ENCODE measurements at places on chromosomes 13 and 19.

DNA sequence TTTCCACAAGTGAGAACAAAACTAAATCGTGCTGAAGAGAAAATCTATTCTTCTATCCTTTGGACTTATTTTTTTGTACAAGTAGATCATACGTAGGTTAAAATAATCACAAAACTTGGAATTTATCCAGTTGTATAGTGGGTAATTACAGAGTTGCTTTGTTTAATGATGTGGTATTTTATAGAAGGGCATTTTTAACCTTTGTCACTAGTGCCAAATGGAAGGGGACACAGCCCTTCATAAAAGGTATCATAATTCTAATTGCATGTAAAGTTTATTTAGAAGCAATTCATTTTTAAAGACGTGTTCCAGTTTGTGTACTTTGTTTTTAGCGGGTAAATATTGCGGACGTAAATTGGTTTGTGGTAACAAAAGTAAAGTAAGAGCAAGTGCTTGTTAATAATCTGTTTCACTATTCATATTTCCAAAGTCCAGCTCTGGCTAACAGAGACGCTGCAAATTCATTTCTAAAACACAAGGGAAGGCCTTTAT, 99.5 kb downstream of the ERCC5 start:
- no peak for DNase-seq

DNA sequence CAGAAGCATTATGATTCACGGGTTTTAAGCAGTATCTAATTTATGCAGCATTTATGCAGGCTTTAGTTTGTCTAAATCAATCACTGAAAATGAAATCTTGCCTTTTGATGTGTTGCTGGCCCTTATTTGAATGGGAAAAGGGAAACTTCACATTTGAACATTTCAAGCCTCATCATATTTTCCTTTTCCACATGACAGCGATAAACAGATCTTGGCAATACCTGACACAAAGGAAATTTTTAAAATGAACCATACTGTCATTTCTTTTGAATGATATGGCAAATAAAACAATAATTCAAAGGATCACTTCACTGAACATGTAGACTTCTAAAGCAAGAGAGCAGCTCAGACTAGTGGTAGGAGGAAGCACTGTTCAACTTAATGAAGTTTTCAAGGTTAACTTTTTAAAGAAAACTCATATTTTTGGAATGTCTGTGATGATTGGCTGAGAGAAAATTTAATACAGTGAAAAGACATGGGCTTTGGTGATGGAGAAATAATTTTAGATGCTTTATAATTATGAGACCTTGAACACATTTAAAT, 198.1 kb downstream of the OXGR1 start:
- DNase-seq: no peak

- peak; percentile 61 for DNase-seq
Observed at GRCh38 chr19:18000915-18001776, 6.8 kb upstream of the ARRDC2 start.

GRCh38 chr13:107407074-107407473, 808.3 kb downstream of the LIG4 start:
- no peak for DNase-seq

- no peak for DNase-seq
Observed at GRCh38 chr19:58001895-58002369, 688 bp downstream of the ZNF606 start.

GRCh38 chr13:91331047-91331915, 16.2 kb upstream of the MIR17HG start:
- DNase-seq: no peak

- DNase-seq: no peak
Observed at GRCh38 chr13:40613192-40613818, 53.1 kb downstream of the FOXO1 start.

DNA sequence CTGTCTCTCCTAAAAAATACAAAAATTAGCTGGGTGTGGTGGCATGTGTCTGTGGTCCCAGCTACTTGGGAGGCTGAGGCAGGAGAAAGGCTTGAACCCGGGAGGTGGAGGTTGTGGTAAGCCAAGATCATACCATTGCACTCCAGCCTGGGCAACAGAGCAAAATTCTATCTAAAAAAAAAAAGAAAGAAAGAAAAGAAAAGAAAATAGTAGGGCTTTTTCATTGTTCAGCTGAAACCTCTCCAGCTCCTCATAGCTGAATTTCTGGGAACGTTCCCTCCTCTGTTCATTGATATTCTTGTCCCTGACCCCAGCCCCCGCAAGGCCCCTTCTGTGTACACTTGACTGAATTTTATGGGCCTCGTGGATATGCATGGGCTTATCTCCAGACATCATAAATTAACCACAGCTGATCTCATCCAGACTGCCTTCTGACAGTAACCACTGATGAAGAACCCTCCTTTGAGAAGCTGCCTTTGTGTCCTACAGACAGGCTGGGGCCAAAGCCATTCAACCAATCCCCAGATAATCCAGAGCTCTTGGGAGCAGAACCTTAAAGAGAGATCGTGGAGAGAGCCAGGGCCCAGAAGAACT, at the start of gene ELSPBP1:
TSS of gene ELSPBP1 (plus strand) at position 424 of the 594 bp plus-strand sequence. CDS start 14,036 bp downstream, outside the sequence.
- no peak for DNase-seq

GRCh38 chr13:61383111-61383510, 32.5 kb downstream of the PCDH20 start:
- DNase-seq: no peak

GRCh38 chr13:109880371-109881346, 94.3 kb upstream of the IRS2 start:
- DNase-seq: no peak

DNA sequence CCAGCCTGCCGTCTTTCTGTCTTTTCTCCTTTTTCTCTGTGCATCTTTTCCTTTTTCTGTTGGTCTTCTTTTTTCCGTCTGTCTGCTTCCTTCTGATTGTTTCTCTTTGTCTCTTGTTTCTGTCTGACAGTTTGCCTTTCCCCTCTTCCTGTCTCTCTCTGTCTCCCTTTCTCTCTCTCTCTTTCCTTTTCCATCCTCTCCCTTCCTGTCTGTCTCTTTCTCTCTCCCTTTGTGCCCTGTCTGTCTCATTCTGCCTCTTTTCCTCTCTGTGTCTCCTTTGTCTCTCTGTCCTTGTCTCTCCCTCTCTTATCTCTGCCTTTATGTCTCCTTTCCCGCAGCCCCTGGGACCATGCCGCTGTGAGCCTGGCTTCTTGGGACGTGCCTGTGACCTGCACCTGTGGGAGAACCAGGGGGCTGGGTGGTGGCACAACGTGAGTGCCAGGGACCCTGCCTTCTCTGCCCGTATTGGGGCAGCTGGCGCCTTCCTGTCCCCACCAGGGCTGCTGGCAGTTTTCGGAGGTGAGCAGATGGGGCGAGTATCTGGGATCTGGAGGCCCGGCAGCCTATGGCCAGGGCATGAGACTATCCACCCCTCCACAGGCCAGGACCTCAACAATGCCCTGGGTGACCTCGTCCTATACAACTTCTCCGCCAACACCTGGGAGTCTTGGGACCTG, 9.4 kb downstream of the MEGF8 start:
- no peak for DNase-seq

DNA sequence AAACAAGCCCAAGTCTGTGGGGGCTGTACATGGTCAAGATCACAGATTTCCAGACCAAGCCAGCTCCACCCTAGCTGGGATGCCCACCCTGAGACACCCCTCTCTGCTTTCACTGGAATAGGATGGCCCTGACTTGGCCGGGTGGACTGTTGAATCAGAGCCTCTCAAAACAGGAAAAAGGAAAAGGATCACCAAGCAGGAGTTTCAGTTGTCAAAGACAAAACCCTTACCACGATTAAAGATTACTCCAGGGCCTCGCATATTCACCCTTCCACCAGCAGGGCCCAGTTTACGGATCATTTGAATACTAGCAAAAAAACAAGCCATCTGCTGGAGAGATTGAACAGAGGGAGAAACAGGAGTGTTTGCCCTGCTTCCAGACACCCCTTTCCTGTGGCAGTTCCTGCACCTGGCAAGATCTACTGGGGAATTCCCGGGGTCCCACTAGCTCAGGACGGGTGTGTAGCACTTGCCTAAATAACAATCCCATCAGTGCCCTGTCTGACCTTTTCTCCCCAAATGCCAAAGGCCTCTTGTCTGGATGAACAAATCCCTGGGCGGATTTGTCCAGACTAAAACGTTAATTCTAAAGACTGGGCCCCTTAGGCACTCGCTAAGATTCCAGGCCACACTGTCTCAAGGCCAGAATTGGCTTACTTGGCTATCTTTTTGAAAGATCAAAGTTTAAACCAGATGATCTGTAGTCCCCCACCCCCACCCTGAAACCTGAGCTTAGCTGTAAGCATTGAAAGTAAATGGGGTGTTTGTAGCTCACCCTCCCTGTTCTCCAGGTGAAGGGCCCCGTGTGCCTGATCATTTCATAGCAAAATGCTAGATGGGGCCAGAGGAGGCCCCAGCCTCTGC, 38.4 kb downstream of the ACTN4 start:
- DNase-seq: no peak

DNA sequence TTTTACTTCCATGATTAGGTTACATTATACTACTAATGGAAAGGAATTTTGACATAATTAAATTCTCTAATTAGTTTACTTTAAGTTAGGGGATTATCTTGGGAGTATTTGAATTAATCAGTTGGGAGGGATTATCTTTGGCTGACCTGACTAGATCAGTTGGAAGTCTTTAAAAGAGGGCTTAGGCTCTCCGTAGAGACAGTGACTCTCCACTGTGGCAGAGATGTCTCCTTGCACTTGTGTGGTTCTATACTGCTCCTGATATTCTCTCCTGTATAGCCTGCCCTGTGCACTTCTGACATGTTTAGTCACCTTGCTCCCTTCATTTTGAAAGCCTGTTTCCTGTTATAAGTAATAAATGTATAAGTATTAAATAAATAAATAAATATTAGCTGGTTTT, 1612.3 kb upstream of the PRR20A start:
- DNase-seq: no peak

DNA sequence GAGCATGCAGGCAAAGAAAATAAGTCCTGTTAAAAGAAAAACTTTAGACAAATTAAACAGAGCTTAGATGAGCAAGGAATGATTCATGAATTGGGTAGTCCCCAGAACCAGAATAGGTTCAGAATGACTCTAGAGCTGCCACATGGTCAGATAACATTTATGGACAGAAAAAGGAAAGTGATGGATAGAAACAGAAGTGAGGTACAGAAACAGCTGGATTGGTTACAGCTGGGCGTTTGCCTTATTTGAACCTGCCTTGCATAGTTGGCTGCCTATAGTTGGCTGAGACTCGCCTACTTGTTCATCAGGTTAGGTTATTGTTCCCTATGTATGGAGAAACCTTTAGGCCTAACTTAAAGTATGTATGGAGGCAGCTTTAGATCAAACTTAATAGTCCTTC, 35.4 kb downstream of the WDFY2 start:
- DNase-seq: no peak

DNA sequence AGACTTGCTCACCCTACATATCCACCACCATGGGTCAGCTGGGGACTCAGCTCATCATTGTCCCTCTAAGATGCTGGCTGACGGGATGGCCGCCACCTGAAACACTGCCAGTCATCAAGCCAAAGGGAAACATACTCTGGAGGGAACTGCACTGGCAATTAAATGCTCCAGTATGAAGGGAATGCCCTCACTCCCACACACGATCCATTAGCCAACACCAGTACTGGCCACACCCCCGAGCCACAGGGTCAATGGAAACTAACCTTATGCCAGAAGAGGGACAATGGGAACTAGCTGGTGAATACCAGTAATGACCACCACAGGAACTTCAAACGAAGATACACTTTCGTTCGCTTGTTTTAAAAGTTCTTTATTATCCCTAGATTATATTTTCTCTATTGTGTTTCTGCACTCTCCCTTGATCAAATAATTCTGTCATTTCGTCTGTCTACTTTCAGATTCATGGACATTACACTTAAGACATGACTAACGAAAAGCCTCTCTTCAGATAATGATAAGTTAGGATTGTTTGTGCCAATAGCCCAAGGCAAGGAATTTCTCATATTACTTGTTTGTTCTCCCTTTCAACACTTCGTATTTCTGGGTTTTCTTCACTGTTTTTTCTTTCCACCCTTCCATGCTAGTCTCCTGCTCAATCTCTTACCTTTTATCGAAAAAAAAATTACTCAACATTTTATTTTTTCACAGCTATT, 1.7 kb upstream of the ZNF507 start:
- DNase-seq: no peak

DNA sequence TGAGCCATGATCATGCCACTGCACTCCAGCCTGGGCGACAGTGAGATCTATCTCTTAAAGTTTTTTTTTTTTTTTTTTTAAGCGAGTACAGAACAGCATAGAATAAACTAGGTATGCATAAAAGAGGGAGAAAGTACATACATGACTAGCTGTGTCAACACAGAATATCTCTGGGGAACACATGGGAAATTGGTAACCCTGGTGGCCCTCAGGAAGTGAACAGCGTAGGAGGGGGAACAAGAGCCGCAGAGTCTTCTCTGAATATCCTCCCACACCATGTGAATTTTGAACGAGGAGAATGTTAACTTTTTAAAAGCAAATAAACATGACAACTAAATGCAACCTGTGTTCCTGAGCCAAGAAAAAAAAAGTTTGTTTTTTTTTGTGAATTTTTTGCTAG, 15.2 kb downstream of the PHLDB3 start:
- no peak for DNase-seq

DNA sequence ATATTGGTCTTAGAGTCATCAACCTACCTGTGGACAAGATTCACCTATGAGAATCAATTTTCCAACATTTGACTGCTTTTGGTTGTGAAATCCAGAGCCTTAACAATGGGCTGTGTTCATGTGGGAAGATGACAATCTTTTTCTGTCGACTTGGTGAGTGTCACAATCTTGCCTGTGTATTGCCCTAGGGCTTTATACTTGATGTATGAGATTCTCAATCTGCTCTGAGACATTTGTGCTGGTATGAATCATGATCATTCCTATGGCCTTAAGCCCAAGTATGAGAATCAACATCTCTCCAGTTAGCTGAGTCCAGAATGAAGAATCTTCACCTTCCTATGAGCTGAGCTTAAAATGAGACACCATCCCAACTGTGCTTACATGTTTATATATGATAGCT, 68.7 kb downstream of the ZNF726 start:
- DNase-seq: no peak

GRCh38 chr13:48210178-48210577, 22.8 kb upstream of the ITM2B start:
- DNase-seq: no peak

- no peak for DNase-seq
Observed at GRCh38 chr13:35468195-35468594, 8.3 kb downstream of the MAB21L1 start.

- DNase-seq: no peak
Observed at GRCh38 chr19:51257471-51257870, 6.6 kb downstream of the SIGLECL1 start.

GRCh38 chr13:35470671-35471661, 5.5 kb downstream of the MAB21L1 start:
- no peak for DNase-seq

Measured in esophagus squamous epithelium (tissue), 5 donors.